ENCODE measurements at places on chromosomes 13 and 19.

GRCh38 chr13:111304603-111305289 lies 15.7 kb upstream of the TEX29 start:
- no peak for DNase-seq

DNA sequence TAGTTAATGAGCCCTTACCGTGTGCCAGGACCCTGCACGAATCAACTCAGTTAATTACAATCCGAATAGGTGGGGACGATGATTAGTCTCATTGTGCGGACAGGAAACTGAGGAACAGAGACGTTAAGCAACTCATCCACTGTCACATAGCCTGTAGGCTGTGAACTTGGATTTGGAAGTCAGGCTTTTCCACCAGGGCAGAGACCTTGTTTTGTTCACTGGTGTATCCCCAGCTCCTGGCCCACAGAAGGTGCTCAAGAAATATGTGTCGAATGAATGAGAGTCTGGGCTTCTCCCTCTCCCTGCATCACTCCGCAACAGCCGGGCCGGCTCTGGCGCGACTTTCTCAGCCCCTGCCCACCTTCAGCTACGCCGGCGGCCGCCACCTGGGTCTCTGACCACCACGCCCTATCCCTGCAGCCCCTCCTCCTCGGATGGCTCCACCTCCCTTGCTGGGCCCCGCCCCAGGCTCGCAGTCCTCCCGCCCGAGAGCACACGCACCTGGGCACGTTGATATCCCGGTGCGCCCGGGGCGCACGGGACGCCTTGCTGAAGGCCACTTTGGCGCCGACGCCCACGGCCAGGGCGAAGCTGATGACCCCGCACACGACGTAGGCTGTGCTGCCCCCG lies 1.3 kb downstream of the SHISA7 start:
- DNase-seq: no peak

GRCh38 chr19:11339254-11340098 lies at the start of gene RAB3D:
Gene RAB3D (minus strand): TSS chr19:11339657. CDS start chr19:11337399, 2,258 bp downstream.
- peak; percentile 81 for DNase-seq

DNA sequence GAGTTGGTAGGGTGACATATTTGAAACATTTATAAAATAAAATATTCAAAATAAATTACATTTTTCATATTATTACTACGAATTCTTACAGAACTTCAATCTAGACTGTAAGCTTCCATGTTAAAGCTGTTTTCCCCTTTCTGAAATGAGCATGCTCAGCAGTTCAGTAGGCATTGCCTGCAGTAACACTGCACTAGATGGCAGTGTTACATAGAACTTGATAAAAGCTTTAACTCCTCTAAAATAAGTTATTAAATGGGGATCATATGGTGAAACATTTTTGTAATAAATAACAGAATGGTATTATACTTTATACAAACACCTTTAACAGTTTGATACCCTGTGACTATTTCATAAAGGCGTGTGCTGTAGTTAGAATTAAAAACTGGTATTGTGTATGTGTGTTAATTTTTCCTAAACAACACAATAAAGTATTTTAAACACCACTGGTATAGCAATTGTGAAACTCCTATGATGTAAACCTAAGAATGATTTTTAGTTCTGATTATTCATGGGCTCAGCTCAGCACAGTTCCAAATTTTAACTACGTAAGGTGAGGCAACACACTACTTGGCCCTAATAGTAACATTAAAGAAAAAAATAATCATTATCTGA lies 11.6 kb upstream of the GPR18 start:
- DNase-seq: no peak

GRCh38 chr19:45153339-45154063 lies 7.3 kb downstream of the NKPD1 start:
- DNase-seq: peak; percentile 52

DNA sequence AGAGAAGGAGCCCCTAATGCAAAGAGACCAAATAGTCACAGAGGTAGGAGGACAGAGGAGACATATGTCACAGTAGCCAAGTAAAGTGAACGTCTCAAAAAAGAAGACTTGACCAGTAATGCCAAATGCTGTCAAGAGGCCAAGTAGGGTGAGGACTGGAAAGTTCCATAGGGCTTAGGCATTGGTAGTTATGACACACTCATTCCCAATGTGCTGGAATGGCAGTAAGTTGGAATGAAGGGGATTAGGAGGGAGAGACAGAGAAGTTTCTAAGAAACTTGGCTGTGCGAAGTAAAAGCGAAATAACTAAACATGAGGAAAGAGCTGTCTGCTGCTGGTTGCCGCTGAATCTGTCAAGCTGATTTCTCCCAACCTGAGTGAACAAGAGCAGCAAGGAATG lies 14.9 kb upstream of the FRY start:
- no peak for DNase-seq

DNA sequence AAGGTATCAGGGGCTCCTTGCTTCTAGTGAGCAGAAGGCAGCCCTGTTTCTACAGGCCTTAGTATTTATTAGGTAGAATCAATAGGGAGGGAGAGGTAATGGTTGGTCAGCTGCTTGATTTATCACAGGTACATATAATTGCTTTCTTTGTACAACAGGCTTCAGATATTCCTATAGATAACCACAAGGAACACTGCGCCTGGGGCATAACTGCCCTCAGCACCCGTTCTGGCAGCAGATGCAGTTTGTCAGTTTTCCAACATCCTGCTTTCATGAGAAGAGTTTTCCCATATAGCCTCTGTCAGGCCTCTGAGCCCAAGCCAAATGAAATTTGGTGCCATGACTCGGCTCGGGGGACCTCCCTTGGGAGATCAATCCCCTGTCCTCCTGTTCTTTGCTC lies 12.4 kb upstream of the ZNF486 start:
- DNase-seq: no peak

DNA sequence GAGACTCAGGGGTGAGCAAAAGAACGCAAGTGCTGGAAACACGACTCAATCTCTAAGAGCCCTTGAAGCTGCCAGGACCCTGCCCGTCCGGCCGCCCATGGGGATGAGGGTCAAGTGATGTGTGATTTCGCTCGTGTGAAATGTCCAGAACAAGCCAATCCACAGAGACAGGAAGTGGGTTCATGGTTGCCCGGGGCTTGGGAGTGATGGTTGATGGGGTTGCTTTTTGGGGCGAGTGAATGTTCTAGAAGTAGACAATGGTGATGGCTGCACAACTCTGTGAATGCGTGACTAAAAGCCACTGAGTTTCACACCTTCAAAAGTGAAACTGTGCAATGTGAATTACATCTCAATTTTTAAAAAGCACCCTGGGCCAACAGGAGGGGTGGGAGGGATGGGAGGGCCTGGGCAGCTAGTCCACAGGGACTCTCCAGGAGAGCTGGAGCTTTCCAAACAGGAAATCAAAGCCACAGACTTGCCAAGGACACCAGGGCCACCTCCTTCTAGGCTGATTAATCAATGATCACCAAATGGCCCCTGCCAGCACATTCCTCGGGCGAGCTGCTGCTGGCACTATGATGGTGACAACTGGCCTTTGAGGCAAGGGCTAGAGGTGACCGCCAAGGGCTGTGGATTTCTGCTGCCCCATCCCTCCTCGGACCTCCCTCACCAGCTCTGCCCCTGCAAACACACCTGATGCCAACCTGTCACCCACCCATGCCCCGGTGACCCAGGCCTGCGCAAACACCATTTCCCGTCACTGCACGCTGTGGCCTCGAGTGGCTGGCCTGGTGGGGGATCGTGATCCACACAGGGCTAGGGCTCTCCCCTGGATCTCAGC lies 14.0 kb downstream of the DPP9 start:
- DNase-seq: no peak

GRCh38 chr19:45826934-45827333 lies 11.8 kb upstream of the RSPH6A start:
- no peak for DNase-seq

DNA sequence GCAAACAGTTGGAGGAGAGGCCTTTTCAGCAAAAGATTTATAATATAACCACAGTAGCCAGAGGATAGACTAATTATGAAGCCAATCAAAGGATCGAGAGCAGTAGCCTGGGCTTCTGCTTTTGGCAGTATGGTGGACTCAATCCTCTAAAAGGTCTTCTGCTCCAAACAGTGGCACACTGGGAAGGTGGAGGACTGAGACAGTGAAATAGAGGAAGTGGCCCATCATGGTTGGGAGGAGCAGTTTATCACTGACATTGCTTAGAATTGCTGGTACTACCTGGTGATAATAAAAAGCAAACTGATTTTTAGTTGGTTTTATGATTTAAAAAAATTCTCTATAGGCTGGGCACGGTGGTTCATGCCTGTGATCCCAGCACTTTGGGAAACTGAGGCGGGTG lies 20.9 kb upstream of the PLAUR start:
- DNase-seq: no peak

GRCh38 chr19:5953680-5954213 lies 24.2 kb downstream of the RANBP3 start:
- peak; percentile 48 for DNase-seq

- no peak for DNase-seq
These were observed 472.2 kb downstream of the KLF5 start for GRCh38 chr13:73531014-73531413.

- no peak for DNase-seq
These were observed 131.5 kb downstream of the SHISA2 start for GRCh38 chr13:25920277-25920676.

DNA sequence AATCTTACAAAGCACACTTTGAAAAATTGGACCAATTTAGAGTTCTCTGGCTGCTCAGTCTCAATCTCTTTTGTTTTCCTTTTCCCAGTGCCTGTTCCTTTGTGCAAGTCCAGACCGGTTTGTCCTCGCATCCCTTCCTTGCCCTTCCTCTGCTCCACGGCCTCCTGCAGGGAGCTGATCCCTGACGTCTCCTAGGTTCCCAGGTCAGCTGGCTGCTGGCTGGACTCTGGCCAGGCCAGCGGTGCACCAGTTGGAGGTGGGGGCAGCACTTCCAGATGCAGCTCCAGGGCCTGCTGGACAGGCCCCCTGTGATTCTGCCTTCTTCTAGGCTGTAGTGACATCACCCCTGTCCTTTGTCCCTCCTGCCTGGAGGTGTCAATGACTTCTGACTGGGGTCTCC lies 44.0 kb upstream of the KPNA3 start:
- no peak for DNase-seq

- no peak for DNase-seq
These were observed 49.4 kb upstream of the TNFSF11 start for GRCh38 chr13:42524487-42525034.

DNA sequence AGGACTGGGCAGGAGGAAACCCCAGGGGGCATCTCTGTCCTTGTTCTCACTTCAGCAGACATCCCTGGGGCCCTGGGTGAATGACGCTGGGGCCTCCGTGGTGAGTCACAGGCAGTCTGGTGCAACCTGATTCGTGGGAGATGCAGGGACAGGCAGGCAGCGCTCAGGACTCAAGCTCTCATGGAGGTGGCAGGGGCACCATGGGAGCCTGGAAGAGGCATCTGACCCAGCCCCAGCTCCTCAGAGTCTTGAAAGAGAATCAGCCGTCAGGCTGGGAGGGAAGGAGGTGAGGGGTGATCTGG lies 14.0 kb upstream of the PTOV1 start:
- DNase-seq: no peak

DNA sequence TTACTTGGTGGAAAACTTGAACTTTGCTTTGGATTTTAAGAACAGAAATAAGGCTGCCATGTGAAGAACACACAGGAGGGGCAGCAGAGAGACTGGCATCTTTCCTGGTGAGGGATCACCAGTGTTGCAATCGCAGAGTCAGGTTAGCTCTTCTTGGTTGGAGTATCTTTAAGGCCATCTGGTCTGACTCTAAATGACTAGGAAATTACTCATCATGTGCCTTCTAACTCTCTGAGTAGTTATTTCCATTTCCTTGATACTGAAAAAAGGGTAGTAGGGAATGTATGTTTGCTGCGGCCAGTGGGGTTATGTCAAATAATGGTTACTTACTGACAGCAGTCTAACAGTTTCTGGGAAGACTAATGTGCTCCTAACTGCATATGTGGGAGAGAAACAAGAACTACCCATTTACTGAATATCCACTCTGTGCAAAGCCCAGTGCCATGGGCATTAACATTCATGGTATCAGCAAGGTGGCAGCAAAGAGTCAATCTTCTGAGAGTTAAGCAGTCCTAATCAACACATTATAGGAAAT lies 122.1 kb downstream of the COG6 start:
- DNase-seq: peak; percentile 45

DNA sequence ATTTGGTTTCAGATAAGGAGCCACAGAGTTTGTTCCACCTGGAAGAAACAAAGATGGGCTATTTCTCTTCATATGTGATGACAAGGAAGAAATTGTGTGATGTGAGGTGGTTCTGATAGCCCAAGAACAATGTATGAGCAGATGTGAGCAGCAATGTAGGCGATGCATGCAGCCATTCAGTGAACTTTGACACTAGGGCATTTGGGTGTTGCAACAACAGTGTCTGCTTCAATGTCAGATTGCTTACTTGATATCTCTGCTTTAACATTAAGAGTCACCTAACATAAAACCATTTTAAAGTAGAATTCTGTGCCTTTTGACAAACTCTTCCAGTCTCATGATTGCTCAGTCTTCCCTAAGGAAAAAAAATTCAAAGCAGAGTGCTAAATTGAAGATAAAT lies 865.4 kb downstream of the SLITRK6 start:
- no peak for DNase-seq

DNA sequence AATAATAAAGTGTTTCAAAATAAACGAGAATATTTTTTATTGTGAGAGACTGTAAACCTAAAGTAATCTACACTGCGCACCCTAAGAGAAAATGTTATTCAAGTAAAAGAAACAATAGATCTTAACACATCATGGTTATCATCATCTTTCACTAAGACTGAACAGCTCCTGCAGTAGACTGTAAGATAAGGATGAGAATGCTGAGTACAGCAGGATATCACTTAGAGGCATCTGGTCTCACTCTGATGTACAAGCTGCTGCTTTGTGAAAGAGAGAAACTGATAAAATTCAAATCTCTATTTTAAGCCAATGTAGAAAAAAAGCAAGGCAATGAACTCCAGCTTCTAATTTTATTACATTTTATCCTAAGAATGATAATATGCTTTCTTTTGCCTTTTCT lies 261.7 kb upstream of the HTR2A start:
- no peak for DNase-seq

All from activated naive CD4-positive, alpha-beta T cell treated with anti-CD3 and anti-CD28 coated beads, Interleukin-2, amount 50 U/mL, for 16 hours (primary cell).